ENCODE measurements at places on chromosomes 6 and 20.

- DNase-seq, result no peak
- H3K27ac ChIP-seq, result no peak overlapping the region
- H3K4me3 ChIP-seq, result no peak overlapping the region
- no peaks in the 10 kb centered on the region for H3K27me3 ChIP-seq
- no peaks in the 10 kb centered on the region for H3K4me1 ChIP-seq
Observed at GRCh38 chr6:4336778-4337442, 201.5 kb upstream of the ECI2 start.

GRCh38 chr6:34746104-34746846, 11.0 kb upstream of the SNRPC start:
- no peak for DNase-seq
- H3K27me3 ChIP-seq, result no peaks in the 10 kb centered on the region
- no peak overlapping the region for H3K27ac ChIP-seq
- H3K36me3 ChIP-seq, result no peaks in the 10 kb centered on the region

DNA sequence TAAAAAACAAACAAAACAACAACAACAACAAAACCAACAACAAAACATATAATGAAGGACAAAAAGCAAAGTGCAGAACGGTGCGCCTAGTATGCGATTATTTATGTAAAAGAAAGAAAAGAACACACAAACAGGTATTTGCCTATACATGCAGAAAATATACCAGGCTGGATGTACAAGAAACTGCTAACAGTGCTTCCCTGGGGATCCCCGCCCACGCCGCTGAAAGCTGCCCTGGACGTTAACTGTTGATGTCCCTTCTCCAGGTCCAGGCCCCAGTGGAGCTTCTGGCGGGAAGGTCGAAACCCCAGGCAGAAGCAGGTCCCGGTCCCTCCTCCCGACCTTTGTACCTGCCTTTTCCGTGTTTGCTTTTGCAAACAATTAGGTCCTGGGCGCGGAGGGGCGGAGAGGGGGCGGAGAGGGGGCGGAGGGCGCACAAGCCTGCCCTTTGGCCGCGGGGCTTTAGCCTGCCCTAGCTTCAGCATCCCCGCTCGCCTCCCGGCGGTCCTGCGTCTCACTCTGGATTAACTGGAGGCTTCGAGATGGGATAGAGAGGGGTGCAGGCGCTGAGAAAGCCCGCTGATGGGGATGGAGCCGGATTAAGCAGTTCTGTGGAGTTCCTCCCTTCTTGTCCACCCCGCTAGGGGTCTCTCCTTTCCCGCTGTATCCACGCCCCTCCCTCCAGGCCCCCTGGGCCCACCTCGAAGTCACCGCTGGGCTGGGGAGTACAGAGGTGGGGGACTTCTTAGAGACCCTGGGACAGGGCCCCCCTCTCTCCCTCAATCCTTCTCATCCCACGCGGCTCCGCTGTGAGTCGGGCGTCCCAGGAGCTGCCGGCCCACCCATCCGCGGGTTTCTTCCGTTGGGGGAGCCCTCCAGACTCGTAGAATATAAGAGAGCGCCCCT, 8.2 kb upstream of the AHCY start:
- H3K27me3 ChIP-seq, result peaks cover 12% of the 10 kb centered on the region
- H3K27ac ChIP-seq, result no peak overlapping the region
- DNase-seq, result no peak
- H3K4me1 ChIP-seq, result peaks cover 5% of the 10 kb centered on the region
- no peak overlapping the region for H3K4me3 ChIP-seq

GRCh38 chr6:33208091-33208967, at the start of gene RING1:
RING1 (plus strand) TSS chr6:33208500; CDS start chr6:33208823, 323 bp downstream.
- H3K4me1 ChIP-seq, result peaks cover 36% of the 10 kb centered on the region
- peaks cover 10% of the 10 kb centered on the region for H3K36me3 ChIP-seq
- DNase-seq, result peak; percentile 79
- H3K4me3 ChIP-seq, result peak within 1 kb of the TSS; percentile 93
- H3K27me3 ChIP-seq, result peaks cover 9% of the 10 kb centered on the region

- no peak for DNase-seq
- H3K27ac ChIP-seq, result no peak overlapping the region
- H3K4me1 ChIP-seq, result no peaks in the 10 kb centered on the region
Observed at GRCh38 chr6:167839343-167839742, 12.6 kb downstream of the AFDN start.

DNA sequence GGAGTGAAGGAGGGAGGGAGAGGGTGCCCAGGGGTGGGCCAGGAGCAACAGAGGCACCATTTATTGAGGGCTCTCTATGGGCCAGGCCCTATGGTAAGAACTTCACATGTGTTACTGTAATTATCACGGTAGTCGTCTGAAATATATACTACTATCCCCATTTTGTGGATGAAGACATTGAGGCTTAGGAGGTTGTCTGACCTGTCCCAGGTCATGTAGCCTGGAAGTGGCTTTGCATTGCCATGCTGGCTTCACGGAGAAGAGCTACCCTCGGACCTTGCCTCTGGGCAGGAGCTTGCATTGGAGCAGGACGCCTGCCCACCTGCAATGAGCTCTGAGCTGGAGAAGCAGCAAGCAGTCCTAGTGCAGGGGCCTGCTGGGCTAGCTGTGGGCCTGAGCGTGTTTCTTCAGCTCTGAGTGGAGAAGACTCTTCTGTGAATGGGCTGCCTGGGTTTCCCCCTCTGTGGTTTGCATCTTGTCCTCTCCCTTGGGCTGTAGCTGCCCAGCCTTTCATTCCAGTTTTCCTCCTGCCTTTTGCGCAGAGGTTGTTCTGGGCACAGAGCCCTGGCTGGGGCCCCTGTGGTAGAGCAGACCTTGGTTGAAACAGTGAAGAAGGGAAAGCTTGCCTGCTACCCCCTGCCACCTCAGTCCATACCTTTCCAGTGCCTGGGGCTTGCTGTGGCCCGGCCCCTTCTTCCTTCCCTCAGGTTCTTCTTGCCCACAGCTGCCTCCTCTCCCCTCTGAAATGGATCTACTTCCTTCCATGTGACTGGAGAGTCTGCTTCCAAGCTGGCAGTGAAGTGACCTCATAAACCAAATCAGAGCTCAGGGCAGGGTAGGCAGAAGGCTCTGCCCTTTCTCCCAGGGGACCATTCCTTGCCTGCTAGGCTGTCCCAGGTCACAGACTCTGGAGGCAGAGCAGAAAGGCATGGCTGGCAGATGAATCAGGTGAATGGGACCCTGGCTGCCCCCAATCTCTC, 24.1 kb upstream of the SRF start:
- H3K4me3 ChIP-seq, result no peak overlapping the region
- DNase-seq, result no peak
- H3K27ac ChIP-seq, result no peak overlapping the region
- no peaks in the 10 kb centered on the region for H3K36me3 ChIP-seq

GRCh38 chr6:32982084-32982701, 13.8 kb downstream of the BRD2 start:
- H3K27ac ChIP-seq, result no peak overlapping the region
- no peaks in the 10 kb centered on the region for H3K4me1 ChIP-seq
- peaks cover 45% of the 10 kb centered on the region for H3K36me3 ChIP-seq
- no peak overlapping the region for H3K4me3 ChIP-seq

- no peak overlapping the region for H3K27ac ChIP-seq
- H3K4me1 ChIP-seq, result no peaks in the 10 kb centered on the region
- no peak overlapping the region for H3K4me3 ChIP-seq
- peaks cover 10% of the 10 kb centered on the region for H3K36me3 ChIP-seq
Observed at GRCh38 chr20:20680991-20681508, 31.4 kb downstream of the RALGAPA2 start.

GRCh38 chr6:161882196-161882765, 608.4 kb upstream of the AGPAT4 start:
- no peak for DNase-seq
- no peak overlapping the region for H3K4me3 ChIP-seq
- no peaks in the 10 kb centered on the region for H3K4me1 ChIP-seq
- H3K36me3 ChIP-seq, result no peaks in the 10 kb centered on the region
- no peak overlapping the region for H3K27ac ChIP-seq

GRCh38 chr6:132506461-132506860, 6.5 kb downstream of the STX7 start:
- H3K4me1 ChIP-seq, result no peaks in the 10 kb centered on the region
- no peak overlapping the region for H3K4me3 ChIP-seq
- H3K36me3 ChIP-seq, result peaks cover 9% of the 10 kb centered on the region
- no peaks in the 10 kb centered on the region for H3K27me3 ChIP-seq

DNA sequence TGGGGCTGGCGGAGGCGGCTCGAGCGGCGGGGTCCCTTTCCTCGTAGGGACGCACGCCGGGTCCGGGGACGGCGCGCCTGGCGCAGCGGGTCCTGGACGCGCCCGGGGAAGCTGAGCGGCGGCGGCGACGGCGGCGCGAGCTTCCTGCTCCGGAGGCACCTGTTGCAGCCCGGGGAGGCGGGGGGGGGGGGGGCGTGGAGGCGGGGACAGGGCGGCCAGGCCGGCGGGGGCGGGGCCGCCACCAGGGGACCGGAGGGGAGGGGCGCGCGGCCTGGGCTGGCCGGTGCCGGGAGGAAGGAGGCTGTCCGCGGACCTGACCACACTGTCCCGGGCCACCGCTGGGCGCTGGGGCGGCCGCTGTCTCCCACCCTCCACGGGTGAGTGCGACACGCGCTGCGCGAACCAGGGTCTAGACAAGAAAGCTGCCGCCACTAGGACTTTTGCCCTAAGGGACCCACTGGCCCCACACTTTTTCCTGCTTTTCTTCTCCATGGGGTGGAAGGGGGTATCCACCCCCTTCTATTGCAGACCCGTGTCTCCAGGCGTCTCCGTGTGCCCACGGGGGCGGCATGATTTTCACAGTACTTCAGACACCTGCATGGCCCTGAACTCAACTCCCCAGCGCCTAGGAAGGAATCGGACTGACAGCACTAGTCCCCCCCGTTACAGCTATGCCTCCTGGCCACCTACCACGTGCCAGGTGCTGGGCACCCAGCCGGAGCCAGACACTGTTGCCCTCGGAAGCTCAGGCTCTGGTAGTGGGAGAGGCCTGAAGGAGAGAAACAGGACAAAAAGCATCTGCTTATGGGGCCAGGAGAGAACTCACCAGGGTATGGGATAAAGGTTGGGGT, at the start of gene NFATC2:
TSS of gene NFATC2 (minus strand) at position 149 of the 851 bp plus-strand sequence. CDS start 220 bp downstream, outside the sequence.
- peak; percentile 50 for DNase-seq
- H3K4me3 ChIP-seq, result peak within 1 kb of the TSS; percentile 71
- peak within 1 kb of the TSS; percentile 99 for H3K27ac ChIP-seq
- H3K27me3 ChIP-seq, result no peaks in the 10 kb centered on the region
- H3K4me1 ChIP-seq, result peaks cover 30% of the 10 kb centered on the region
- H3K36me3 ChIP-seq, result no peaks in the 10 kb centered on the region

DNA sequence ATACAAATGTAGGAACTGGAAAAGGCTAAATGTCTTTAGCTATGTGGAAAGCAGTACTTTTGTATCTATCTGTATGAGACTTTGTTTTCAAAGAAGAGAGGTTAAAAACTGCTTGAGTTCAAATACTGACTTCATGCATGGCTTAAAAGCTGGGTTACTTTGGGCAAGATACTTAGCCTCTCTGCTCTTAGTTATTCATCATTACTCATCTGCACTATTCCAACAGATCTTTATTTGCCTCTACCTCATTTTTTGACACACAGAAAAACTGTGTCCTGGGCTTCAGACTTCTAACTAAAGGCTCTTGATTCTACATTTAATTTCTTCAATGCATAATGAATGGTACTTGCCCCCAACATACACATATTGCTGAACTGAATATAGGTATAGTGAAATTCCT, 114.8 kb downstream of the DST start:
- H3K27ac ChIP-seq, result no peak overlapping the region
- no peak for DNase-seq
- no peaks in the 10 kb centered on the region for H3K4me1 ChIP-seq
- no peaks in the 10 kb centered on the region for H3K36me3 ChIP-seq

GRCh38 chr6:4370066-4370465, 234.7 kb upstream of the ECI2 start:
- no peak overlapping the region for H3K4me3 ChIP-seq
- no peaks in the 10 kb centered on the region for H3K27me3 ChIP-seq
- H3K36me3 ChIP-seq, result no peaks in the 10 kb centered on the region
- H3K27ac ChIP-seq, result no peak overlapping the region
- no peak for DNase-seq

- no peaks in the 10 kb centered on the region for H3K27me3 ChIP-seq
- no peaks in the 10 kb centered on the region for H3K4me1 ChIP-seq
- H3K36me3 ChIP-seq, result no peaks in the 10 kb centered on the region
- H3K27ac ChIP-seq, result no peak overlapping the region
- H3K4me3 ChIP-seq, result no peak overlapping the region
Observed at GRCh38 chr6:110287462-110288341, 70.4 kb downstream of the METTL24 start.

DNA sequence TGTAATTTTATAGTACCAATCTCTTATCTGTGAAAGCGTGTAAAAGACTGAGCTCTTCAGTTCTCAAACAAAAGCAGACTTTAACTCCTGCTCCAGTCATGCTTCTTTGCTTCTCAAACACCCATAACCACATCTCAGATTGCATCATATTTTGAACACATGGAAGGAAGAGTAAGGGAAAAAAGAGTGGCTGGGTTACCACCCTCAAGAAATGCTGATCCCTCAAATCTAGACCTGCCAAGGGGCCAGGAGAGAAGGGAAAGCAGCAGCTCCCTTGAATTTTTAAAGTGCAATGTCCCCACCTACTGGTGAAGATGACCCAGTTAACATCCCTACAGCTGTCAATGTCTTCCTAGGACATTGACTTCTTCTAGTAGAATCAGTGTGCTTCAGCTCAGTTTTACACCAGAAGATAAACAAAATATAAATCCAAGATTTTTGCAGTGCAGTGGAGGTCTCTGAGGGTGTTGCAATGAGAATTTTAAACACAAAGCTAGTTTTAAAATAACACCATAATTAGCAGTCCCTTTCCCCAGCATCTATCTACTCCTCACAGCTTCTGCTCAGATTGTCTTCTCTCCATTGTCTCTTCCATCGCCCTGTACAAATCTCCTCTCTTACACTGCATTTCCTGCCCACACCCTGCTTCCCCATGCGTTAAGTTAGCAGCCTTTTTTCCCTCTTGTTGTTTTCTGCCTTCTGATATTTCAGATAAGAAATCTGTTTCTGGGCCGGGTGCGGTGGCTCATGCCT, 22.6 kb upstream of the HLA-DQB2 start:
- no peak overlapping the region for H3K4me3 ChIP-seq
- H3K27ac ChIP-seq, result no peak overlapping the region
- no peak for DNase-seq
- H3K27me3 ChIP-seq, result no peaks in the 10 kb centered on the region
- no peaks in the 10 kb centered on the region for H3K4me1 ChIP-seq
- H3K36me3 ChIP-seq, result no peaks in the 10 kb centered on the region

DNA sequence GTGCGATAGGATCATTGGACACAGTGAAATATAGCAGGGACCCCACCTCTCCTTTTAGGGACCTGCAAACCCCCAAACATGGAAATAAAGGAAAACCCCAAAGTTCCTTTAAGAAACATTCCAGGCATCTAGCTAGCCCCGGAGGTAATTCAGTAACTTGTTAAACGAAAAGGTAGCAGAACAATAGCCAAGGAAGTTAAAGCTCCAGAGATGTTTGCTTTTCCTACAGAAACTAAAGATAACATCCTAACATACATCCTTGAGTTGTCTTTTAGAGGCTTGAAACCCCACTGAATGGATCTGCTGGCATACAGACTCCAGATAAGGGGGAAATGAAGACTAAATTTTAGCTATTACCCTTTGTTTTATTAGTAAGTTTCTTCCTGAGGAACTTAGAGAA, 51.0 kb downstream of the FAM184A start:
- H3K4me1 ChIP-seq, result no peaks in the 10 kb centered on the region
- no peaks in the 10 kb centered on the region for H3K36me3 ChIP-seq
- no peaks in the 10 kb centered on the region for H3K27me3 ChIP-seq
- no peak overlapping the region for H3K27ac ChIP-seq
- DNase-seq, result no peak
